ENCODE measurements at places on chromosomes 3 and 15.

DNA sequence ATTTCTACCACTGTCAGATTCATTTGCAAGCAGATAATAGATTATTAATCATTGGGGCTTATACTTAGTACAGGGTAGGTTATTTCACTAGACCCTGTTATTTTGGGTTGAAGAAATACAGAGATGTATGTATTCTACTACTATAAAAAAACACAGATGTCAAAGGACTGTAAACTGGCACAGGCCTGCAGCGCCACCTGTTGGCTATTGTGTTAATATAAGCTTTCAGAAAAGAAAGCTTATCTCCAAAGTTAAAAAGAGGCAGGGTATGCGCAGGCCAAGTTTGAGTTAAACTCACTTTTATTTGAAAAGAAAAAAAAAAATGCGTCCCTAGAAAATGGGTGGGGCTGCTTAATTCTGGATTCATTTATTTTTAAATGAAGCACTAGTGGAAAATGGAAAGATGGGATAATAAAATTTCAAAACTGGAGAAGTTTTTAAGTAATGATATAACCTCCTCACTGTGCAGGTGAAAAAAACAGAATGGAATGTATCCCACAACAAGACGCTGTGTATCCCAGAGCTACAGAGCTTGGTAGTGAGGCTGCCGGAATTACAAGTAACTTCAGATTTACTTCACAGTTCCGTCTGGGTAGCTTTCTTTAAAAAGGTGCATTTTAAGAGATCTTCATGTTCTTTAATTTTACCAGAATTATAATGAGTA lies 407.2 kb upstream of the TGFBR2 start:
- DNase-seq: peak; percentile 55

GRCh38 chr3:61877359-61878138 lies 316.2 kb downstream of the PTPRG start:
- DNase-seq: no peak

- no peak for DNase-seq
Measured at GRCh38 chr3:37941608-37942508, 48.7 kb upstream of the VILL start.

DNA sequence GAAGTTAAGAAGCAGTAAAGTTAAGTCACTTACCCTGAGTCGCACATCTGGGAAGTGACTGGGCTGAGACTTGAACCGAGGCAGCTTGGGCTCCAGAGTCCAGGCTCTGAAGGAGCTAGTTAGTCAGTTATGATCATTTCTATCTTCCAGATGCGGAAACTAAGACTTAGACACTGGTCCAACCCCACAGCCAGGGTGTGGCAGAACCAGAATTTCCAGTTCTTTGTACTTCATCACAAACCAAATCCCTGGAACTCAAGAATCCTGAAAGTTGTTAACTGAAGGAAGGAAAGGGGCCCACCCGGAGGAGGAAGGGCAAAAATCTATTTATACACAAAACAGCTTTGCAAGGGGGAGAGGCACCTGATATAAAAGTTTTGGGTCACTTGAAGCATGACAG lies 389.9 kb downstream of the SHQ1 start:
- no peak for DNase-seq

DNA sequence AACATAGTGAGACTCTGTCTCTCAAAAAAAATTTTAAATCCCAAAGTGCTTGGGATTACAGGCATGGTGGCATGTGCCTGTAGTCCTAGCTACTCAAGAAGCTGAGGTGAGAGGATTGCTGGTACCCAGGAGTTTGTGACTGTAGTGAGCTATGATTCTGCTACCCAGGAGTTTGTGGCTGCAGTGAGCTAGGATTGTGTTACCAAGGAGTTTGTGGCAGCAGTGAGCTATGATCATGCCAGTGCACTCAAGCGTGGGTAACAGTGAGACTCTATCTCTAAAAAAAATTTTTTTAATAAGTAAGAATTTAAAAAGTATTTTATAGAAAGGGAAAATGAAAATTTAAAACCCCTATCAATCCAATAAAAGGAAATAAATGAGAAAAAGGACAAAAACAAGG lies 69.5 kb downstream of the FAIM start:
- DNase-seq: no peak

- no peak for DNase-seq
Measured at GRCh38 chr15:41990691-41991090, 18.3 kb upstream of the EHD4 start.

DNA sequence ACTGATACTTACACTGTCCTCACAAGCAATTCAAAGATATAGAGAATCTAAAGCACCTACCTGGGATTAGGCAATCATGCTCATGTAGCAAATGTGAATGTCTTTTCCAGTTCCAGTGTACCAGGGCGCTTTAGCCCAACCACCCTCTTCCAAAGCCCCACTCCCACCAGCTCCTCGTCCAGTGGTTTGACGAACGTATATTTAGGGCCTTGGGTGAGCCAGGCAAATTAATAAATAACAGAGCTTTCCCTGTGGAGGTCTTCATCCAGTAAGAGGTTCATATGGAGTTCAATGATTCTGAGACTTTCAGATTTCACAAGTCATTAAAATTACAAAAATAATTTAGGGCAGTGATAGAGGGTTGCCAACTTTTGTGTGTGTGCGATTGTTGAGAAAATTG lies 162.3 kb upstream of the C2CD4B start:
- DNase-seq: no peak

- DNase-seq: no peak
Measured at GRCh38 chr3:140276703-140277102, 341.7 kb downstream of the CLSTN2 start.

GRCh38 chr3:152109038-152109437 lies 159.7 kb upstream of the MBNL1 start:
- DNase-seq: no peak

- no peak for DNase-seq
Measured at GRCh38 chr3:62604298-62604697, 230.9 kb upstream of the FEZF2 start.

- DNase-seq: peak; percentile 9
Measured at GRCh38 chr15:77870195-77871065, 207.1 kb downstream of the TBC1D2B start.

- no peak for DNase-seq
Measured at GRCh38 chr15:84979651-84980050, 2.0 kb upstream of the PDE8A start.
